Dorsolateral prefrontal cortex (tissue), 122 donors: ENCODE measurements at places on chromosomes 5 and 9. TPM values are rescaled to one million over a fixed set of nuclear protein-coding genes. Genes with fewer than 3 reads are reported as not detected.
A peak's percentile ranks its signal among the peaks of the same experiment; 100 is the strongest.

Gene DCAF10
- total RNA-seq = 36.3 TPM

Gene ALDOB
- total RNA-seq = 1.1 TPM

Gene LPAR1
- 212 TPM for total RNA-seq

Gene PAPPA
- total RNA-seq = 1.4 TPM

Gene TICAM2
- total RNA-seq = 5.0 TPM

Gene CBY3
- total RNA-seq = not detected

Gene FLT4
- 3.8 TPM for total RNA-seq

Gene PRKACG
- total RNA-seq = not detected

Gene PRPF4
- total RNA-seq = 14.5 TPM

Gene TAF11L5
- total RNA-seq = not detected

Gene DMRT3
- 0.80 TPM for total RNA-seq

Gene PCDHGA8
- 3.3 TPM for total RNA-seq

Gene QRFP
- not detected for total RNA-seq

- DNase-seq = no peak
Observed at GRCh38 chr5:151896031-151896691, 28.5 kb downstream of the GLRA1 start.

GRCh38 chr5:158194561-158194976 is 335.6 kb upstream of the CLINT1 start:
- DNase-seq = no peak

GRCh38 chr5:53291528-53291927 is 182.0 kb upstream of the MOCS2 start:
- no peak for DNase-seq

DNA sequence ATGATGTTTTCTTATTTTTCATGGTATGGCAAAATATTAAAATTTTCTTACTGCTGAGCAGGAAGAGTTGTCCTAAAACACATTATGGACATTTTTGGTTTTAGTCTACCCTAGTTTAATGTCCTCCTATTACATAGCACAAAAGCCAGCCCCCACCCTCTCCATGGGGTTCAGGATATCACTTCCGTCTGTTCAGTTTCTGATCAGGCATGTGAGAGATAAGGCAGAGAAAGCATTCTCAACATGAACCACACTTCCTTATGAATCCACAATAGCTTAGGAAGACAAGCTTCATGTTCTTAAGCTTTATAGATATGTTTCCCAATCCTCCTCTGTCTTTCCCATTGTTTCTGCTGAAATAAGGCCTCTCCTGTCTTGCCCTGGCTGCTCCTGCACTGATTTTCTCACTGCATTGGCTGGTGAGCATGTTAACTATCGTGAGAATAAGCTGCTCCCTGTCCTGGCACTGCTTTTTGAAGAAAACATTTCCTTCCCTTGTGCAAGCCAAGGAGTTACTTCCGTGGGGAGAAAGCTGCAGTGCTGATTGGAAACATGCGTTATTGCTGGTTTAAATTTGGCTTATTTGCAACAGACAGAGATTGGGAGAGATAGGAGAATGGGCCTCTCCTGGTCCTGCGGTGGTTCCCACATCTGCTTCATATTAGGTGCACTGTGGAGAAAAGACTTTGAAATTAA is 260.3 kb upstream of the RPS23 start:
- DNase-seq = no peak

DNA sequence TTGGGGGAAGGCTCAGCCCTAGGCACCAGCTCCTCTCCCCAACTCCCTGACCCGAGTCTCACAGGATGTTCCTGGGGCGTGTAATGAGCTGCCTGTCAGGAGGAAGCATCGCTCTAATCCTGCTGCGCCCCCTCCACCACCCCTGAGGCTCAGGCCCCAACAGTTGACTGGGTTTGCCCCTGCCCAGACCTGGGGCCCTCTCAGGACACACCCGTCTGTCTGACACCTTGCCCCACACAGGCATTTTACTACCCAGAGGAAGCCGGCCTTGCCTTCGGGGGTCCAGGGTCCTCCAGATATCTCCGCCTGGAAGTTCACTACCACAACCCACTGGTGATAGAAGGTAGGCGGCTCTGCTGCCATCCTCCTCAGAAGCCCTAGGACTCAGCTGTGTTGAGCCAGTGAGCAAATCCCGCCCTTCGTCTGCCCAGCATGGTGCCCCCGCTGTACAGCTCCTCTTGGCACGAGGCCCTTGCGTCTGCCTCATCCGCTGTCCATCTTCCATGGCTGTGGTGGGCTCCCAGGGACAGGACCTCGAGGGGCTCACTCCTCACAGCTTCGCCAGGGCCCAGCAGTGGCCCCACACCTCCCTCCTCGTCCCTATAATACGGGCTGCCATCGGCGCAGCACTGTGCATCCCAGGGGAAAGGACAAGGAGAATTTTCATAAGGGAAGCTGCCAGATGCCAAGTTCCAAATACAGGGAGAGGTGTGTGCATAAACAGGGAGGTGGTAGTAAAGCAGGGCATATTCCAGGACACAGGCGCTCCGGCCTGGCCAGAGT is 8.0 kb downstream of the DBH start:
- DNase-seq = no peak

DNA sequence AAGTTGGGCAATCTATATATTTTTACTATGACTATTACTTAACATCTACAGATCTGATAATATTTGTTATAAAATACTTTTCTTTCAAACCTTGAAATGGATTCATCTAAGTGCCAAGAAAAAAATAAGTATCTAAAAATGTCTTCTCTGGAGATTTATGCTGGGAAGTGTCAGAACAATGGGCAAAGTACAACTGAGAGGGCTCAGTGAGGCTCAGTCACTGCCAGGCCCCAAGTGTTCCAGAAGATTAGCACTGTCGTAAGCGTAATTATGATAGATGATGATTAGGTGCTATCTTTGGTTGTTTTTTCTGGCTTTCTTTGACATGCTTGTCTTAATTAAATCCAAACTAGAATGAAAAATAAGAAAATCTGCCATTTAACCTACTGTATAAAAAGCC is 72.2 kb upstream of the ADAMTS19 start:
- no peak for DNase-seq

- no peak for DNase-seq
Observed at GRCh38 chr5:148433826-148434225, 50.1 kb downstream of the FBXO38 start.

DNA sequence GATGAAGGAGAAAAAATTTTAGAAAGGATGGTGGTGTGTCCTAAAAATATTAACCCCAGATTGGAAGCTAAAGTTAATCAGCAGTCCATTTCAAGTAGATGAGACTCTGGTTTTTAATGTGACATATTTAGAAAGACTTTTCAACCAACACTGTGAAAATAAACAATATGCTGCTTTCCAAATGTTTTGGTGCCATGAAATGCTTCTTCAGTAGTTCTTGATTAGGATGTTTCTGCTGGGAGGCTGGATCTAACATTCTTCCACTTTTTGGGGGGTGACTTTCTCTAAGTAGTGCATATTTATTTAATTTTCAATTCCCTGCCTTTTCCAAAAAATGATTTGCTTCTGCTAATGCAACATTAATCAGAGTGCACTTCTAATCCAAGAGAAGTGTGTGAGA is 593.3 kb upstream of the DMAC1 start:
- no peak for DNase-seq

GRCh38 chr9:135262248-135262647 is 174.8 kb downstream of the OLFM1 start:
- no peak for DNase-seq

- no peak for DNase-seq
Observed at GRCh38 chr5:113278976-113279375, 155.8 kb downstream of the TSSK1B start.

GRCh38 chr5:140221697-140222223 is 46.8 kb downstream of the CYSTM1 start:
- no peak for DNase-seq

GRCh38 chr9:98380065-98380681 is 124.7 kb upstream of the TBC1D2 start:
- DNase-seq = no peak

DNA sequence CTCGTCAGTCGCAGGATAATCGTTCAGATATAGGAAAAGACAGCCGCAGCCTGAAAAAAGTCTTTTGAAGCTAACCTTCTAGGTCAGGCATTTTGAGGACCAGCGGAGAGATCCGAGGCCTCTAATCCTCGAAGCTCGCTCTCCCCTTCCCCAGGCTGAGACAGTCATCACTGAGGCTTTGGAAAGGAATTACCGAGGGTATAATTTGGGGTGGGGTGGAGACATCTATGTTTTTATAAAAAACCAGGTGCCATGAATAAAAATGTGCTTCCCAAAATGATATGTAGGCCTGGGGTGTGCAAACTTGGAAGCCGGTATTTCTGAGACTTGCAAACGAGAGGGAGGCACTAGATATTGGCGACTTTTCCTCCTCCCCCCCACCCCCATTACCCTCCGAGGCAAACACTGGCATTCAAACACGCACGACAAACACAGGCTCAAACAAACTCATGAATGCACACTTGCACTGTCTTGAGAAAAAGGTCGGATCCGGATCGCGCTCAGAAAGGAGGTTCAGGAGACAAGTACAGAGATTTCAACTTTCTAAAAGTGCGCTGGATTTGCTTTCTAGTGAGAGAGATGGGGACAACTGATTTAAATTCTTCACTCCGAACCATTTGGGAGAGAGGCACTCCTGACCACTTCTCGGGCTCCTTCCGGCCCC is 935 bp upstream of the MSX2 start:
- no peak for DNase-seq

- no peak for DNase-seq
Observed at GRCh38 chr5:170178814-170179213, 54.0 kb upstream of the C5orf58 start.

DNA sequence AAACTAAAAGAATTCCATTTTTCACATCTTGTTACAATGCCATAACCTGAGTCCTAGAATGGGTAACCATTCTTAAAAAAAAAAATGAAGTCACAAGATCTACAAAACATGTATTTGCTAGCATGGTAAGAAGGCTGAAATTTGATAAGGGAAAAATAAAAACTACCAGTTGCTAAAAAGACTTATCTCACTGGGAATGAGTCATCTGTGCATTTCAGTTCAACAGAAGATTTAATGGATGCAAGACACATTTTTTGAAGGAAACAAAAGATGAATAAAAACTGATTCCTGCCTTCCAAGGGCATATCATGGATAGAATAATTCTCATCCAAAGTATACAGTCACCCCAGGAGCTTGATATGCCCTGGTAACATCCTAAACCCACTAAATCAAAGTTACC is 47.2 kb downstream of the SGTB start:
- no peak for DNase-seq

DNA sequence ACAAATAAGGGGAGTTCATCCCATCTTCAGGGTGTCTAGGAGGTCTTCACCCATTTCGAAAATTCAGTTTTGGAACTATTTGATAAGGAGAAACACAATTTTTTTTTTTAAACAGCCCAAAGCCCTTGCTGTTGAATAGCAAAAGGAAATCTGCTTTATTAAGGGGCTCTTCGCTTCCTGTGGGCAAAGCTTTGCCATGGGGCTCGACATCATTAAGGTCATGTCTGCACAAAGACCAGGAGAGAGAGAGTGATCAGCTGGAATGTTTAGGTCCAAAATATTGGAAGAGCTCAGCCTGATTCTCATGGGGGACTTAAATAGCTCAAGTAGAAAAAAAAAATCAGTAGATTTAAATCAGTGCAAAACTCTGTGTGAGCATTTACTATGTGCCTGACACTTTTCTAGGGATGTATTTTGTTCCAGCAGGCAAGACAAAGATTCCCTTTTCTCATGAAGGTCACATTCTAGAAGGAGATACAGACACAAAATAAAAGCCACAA is 564.6 kb upstream of the KLF4 start:
- DNase-seq = no peak

GRCh38 chr5:154086641-154087040 is 47.9 kb downstream of the MFAP3 start:
- DNase-seq = no peak

DNA sequence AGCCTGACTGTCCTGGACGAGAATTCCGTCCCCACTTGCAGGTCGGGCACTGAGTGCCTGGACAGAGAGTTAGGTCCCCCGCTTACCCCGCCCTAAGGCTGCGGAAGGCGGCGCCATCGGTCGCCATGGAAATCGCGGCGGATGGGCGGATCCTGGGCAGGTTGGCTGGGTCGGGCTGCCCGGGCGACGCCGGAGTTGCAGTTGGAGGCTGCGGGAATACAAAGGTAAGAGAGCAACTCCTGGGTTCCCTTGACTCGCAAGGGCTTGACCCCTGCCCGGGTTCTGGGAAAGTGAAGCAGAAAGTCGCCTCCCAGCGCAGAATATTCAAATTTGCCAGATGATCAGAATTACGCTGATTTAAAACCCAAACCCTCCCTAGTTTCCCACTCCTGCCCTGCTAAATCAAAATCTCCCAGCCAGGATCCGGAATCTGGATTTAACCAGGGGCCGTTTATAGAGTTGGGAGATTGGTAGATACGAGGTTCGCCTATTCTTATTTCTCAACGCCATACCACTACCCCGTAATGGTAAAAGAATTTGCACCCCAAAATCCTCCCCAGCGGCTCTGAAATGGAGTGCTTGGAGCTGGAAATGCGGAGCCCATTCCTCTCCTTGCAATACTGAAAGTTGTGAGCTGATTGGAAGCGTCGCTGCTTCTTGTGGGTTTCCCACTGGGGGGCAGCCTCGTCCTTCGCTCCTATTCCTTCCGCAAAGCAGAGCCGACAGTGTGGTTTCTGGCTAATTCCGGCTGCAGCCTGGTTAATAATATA is 156.4 kb upstream of the RASEF start:
- peak; percentile 75 for DNase-seq

DNA sequence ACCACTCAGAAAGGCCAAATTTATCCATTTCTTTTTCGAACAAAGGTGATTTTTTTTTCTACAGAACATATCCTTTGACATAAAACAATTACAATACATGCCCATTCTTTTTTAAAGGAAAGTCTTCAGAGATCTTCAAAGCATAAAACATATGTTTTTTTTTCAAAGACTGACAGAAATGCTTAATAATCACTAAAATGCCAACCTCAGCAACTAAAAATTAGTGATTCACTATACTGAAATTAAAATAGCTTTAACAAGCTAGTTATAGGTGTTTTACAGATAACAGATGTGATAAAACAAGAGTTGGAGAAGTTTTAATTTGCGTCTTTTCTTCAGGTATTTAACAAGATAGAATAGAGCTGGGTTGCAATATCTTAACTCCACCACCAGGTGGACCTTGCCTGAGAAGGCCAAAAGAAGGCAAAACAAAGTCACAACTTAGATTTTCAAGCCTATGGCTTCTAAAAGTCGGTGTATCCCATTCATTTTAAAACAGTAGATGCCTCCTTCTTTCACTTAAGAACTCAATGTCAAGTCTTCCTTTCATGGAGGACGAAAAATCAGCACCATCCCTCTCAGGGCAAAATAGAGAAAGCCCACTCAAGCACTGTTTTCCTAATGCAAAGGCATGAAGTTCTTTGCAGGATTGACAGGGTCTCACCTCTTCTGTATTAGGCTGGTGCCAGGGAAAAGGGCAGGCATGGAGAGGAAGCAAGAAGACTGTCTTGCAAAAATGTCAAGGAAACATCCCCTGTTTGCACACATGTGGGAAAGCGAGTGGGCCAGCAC is 31.1 kb upstream of the CPLX2 start:
- DNase-seq = no peak
